ENCODE measurements at places on chromosomes 16 and 17.
A peak's percentile ranks its signal among the peaks of the same experiment; 100 is the strongest.

DNA sequence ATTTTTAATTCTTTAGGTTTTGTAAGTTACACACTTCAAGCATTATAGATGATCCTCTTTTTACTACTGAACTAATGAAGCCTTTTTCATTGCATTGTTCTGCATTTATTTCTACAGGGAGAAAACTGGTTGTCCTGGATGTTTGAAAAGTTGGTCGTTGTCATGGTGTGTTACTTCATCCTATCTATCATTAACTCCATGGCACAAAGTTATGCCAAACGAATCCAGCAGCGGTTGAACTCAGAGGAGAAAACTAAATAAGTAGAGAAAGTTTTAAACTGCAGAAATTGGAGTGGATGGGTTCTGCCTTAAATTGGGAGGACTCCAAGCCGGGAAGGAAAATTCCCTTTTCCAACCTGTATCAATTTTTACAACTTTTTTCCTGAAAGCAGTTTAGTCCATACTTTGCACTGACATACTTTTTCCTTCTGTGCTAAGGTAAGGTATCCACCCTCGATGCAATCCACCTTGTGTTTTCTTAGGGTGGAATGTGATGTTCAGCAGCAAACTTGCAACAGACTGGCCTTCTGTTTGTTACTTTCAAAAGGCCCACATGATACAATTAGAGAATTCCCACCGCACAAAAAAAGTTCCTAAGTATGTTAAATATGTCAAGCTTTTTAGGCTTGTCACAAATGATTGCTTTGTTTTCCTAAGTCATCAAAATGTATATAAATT is 53.0 kb downstream of the TUBD1 start:
- DNase-seq, result peak; percentile 60

DNA sequence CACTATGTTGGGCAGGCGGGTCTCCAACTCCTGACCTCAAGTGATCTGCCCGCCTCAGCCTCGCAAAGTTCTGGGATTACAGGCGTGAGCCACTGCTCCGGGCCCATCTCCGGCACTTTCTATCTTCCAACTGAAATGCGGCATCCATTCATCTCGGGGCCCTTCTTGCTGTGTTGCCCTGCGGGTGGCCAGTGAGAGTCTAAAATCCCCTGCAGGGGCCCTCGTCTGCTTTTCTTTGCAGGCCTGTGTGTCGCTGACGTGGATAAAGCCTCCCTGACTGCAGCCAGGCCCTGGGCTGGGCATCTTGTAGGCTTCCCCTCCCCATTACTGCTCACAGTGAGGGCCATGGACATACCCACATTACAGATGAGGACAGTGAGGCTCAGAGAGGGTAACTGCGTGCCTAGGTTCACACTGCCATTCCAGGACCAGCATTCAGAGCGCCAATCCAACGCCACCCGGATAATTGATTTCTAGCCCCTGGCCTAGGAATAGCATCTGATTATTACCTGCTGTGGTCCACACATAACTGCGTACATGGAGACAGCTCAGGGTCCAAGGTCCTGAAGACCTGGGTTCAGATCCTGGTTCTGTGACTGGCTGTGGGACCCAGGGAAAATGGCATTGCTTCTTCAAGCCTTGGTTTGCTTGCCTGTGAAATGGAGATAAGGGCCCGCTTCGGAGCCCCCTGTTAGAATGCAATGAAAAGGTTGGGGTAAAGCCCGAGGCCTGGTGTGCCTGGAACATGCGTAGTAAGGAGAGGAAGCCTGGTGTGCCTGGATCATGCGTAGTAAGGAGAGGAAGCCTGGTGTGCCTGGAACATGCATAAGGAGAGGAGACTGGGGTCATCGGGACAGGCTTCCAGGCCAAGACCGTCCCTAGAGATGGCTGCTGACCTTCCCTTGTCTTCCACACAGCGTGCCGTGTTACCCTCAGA is 25.0 kb downstream of the CRISPLD2 start:
- DNase-seq, result no peak

DNA sequence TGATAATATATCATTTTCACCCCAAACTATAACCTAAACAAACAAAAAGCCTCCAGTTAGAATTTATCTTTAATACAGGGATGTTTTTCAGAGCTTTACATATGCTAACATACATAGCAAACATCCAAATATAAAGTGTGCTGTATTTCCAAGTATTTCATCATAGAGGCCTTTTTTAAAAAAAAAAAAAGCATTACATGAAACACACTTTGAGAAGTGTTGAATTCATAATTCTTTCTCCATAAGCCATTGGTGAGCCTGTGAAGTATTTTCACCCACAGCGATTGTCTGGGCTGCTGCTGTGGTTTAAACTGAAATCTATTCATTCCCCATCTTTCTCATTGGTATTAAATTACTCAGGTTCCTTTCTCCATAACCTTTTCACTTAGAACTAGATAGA is 503.4 kb upstream of the CDH8 start:
- no peak for DNase-seq

GRCh38 chr17:77456271-77456950 is 315.6 kb downstream of the SEC14L1 start:
- no peak for DNase-seq

DNA sequence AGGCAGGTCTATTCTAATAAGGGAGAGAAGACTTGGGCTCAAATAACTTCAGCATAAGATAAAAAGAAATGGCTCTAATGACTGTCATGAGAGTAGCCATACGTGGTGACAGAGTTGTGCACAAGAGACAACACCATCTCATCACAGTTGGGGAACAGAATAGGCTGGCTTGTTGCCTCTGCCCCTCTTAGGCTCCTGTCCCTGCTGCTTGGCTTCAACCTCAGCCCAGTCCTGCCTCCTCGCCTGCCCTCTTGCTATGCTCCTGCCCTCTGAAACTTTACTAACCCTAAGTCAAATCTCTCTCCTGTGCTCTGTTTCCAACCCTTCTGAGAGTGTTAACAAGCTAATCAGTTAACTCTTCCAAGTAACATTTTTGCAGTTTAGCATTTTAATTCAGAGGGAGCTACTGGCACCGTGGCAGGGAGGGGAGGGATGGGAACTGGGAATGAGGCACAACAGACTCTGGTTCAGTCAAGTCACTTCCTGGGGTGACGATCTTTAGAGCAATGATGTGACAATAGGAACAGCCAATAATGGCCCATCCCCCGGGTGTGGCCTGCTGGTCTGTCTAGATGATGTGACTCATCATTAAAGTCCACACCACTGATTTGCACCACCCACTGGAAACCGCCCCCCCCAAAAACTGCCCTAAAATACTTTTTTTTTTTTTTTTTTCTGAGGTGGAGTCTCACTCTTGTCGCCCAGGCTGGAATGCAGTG is 35.5 kb downstream of the DNAH17 start:
- peak; percentile 70 for DNase-seq

- peak; percentile 41 for DNase-seq
These were observed 25.1 kb upstream of the MMD start for GRCh38 chr17:55446581-55447205.

DNA sequence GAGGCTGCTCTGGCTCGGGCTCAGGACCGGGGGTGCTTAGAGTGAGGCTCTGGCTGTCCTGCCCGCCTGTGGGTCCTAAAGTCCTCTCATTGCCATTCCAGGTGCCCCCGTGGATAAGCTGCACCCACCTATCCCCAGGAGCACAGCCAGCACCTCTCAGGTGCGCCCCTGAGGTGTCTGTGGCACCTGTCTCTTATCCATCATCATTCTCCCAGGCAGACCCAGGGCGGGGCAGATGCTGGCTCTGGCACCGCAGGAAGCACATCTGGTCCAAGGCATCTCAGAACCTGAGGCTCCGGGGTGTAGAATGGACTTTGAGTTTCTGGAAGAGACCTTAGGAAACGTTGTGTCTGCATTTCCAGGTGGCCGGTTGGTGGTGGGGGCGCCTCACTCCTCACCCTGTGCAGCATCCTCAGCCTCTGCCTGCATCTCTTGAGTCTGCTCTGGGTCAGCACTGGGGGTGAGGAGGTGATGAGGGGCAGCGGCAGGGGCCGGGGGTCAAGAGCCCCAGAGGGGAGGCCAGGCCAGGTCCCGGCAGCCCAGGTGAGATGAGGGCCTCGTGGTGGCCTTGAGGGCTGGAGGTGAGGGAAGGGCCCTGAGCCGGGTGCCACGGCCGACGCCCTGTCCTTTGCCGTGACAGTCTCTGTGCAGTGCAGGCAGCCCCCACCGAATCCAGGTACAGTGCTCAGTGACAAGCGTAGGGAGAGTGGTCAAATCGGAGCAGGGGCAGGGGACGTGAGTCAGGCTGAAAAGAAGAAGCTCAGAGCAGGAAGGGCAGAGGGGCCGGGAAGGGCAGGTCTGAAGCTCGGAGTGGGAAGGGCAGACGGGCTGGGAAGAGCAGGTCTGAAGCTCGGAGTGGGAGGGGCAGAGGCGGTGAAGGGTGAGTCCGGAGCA is 173.5 kb downstream of the NPIPB11 start:
- no peak for DNase-seq

GRCh38 chr17:12734926-12735325 is 54.4 kb upstream of the ARHGAP44 start:
- no peak for DNase-seq

DNA sequence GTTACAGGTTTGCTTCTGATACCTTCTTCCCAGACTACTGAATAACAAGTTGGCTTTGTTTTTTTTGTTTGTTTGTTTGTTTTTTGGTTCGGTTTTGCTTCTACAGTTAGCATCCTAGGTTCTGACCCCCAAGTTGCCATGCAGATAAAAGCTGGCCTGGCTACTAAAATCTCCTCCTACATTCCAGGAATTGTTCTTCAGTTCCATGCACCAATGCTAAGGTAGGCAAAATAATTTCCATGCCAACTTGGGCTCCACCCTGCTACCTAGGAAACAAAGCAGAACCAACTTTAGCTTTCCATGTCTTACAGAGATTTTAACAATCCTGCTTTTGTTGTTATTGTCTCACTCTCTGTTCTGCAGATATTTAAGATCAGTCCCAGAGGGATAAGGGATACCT is 495.5 kb upstream of the SOX9 start:
- no peak for DNase-seq

All from Caki2 (cell line).